Stimulated activated effector memory CD8-positive, alpha-beta T cell treated with anti-CD3 and anti-CD28 coated beads, Interleukin-12 subunit alpha, Interleukin-12 subunit beta, amount 100 ng/mL, for 72 hours (primary cell): ENCODE measurements at places on chromosomes 3 and 15.
A peak's percentile ranks its signal among the peaks of the same experiment; 100 is the strongest.

- DNase-seq: no peak
These were observed 111.5 kb upstream of the PPP2R3A start for GRCh38 chr3:135853981-135854380.

DNA sequence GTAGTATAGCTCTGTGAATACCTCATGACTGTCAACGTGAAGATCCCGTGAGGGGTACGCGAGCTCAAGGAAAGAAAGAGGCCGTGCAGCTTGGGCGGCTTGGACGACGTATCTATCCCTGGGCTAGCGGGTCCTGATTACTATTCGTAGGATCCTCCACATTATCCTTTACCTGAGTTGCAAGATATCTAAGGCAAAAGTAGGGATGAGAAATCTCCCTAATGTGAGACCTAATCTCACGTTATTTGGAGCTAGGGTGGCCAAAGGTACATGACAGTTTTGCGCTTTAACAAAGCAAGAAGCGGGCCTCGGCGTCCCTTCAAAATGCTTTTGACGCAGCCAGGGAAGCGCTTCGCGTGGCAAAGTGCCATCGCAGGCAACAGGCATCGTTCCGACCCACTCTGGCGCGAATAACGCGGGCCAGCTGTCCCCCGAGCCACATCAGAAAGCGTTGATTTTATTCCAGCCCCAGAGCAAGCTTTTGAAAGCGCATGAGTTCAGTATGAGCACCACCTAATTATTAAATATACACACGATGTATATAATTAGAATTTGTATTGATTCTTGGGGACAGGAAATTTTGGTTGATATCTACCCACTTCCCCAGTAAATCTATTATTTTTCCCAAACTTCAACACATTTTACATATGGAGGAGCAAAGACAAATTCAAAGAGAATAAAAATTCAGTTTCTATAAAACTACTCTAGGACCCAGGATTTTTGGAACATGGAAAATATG lies 2.5 kb upstream of the EOMES start:
- no peak for DNase-seq

GRCh38 chr15:41874736-41875135 lies 19.1 kb downstream of the SPTBN5 start:
- DNase-seq: no peak

- DNase-seq: no peak
These were observed 351.0 kb downstream of the MCTP2 start for GRCh38 chr15:94582368-94582767.

- no peak for DNase-seq
These were observed 10.7 kb downstream of the AGTR1 start for GRCh38 chr3:148708409-148708808.

DNA sequence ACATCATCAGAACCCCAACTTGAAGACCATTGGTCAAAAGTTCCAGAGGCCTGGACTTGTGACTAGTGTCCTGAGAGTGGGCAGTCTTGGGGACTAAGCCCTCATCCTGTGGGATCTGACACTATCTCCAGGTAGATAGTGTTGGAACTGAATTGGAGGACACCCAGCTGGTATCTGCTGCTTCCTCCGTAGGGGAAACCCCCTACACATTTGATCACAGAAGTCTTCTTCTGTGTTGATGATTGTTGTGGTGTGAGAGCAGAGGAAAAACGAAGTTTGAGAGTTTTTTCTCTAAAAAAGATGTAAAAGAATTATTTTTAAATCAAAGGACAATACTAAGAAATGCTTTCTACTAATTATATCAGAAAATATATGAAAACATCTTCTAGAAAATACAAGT lies 6.9 kb downstream of the NSMCE3 start:
- DNase-seq: no peak

DNA sequence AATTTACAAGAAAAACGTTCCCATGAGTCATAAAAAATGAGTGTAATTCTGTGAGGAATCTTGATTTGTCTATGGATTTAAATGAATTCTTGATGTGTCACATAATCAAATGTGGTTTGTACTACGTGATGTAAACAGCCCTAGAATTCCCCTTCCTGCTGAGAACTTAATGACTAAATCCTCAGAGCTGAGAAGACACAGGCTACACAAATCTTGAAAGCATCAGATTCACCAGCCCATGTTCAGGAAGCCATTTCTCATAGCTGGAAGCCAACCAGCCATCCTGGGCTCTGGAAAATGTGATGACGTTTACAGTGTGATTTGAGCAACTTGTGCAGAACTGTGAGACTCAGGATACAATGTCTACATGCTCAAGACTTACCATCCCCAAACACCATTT lies 193.7 kb upstream of the MME start:
- DNase-seq: no peak

GRCh38 chr15:41950489-41950888 lies 21.9 kb downstream of the EHD4 start:
- DNase-seq: no peak

GRCh38 chr15:65829130-65829764 lies 37.2 kb upstream of the DENND4A start:
- DNase-seq: no peak

DNA sequence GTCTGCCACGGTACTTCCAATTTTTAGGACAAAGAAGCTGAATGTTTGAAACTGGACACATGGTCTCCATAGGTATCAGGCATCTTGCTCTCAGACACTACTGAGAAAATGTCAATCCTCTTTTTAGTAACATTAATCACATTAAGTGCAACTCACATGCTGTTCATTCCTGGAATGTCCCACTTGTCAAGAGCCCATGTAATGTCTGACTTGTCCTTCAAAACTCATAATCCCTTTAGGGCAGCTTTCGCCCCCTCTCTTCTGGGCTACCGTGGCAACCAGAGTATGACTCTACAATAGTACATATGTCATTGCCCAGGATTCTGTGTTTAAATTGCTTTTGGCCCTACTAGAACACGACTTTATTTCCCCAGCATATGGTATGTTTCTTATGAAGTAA lies 12.3 kb downstream of the NUDT16 start:
- DNase-seq: no peak

- no peak for DNase-seq
These were observed 236.5 kb downstream of the IL20RB start for GRCh38 chr3:137194301-137194700.

GRCh38 chr15:95948411-95948810 lies 382.1 kb upstream of the NR2F2 start:
- no peak for DNase-seq

DNA sequence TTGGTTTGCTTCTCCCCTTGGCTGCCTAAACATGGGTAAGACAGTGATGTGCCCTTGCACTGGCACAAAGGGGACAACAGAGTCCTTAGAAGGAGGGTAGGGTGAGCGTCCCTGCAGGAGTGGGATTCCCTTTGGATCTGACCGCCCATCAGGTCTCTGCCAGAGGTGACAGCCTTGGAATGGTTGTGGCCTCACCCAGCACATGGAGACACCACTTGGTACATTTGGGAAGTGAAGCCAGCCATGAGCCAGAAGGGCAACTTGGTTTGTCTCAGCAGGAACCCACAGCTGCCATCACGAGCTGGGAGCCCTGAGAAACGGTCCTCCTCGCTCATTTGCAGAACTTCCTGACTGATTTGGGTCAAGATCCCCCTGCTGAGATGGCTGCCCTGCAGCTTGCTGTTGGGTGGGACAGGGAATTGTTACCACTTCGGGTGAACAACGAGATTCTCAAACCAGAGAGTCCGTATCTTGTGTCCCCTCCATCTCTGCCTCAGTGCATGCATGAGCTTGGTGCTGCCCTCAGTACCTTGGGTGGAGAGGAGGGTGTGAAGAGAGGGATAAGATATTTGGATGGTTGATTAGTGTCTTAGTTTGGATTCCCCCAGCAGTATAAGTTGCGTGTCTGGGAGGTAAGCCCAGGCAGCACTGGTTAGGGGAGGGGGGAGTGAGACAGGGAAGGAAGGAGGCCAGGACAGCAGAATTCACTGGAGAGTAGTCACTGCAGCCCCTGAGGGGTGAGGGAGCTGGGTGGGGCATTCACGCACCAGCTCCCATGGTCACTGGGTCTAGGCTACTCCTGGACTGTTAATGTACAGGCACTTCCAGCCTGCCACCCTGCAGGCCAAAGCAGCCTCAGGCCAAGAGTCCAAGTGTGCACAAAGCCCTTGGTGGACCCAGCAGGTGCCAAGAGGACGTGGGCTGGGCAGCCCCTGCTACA lies 168.8 kb upstream of the TOPAZ1 start:
- DNase-seq: no peak

GRCh38 chr15:29046977-29047376 lies 161.2 kb downstream of the APBA2 start:
- DNase-seq: no peak

DNA sequence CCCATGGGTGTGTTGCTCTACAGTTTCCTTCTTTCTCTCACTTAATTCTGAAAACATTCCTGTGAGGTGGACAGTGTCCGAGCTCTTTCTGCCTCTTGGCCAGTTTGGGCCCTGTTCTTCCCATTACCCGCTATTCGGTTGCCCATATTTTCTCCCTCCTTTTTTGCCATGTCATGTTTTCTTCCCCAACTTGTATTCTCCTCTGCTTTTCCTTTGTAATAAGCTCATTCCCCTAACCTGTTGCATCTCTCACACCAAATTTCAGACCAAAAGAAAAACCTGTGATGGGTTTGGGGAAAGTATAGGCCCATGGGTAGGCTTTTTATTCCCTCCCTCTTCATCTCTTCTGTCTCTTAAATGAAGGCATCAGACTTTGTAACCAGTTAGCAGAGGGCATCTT lies 30.5 kb downstream of the NKIRAS1 start:
- DNase-seq: no peak

GRCh38 chr3:150970665-150971324 lies 1.7 kb downstream of the CLRN1 start:
- DNase-seq: no peak

- no peak for DNase-seq
These were observed 557.6 kb upstream of the ADAMTS9 start for GRCh38 chr3:65245133-65246063.

GRCh38 chr15:43390723-43391122 lies 19.8 kb downstream of the TUBGCP4 start:
- no peak for DNase-seq

- no peak for DNase-seq
These were observed 1030.9 kb downstream of the ROBO1 start for GRCh38 chr3:78736863-78737262.

- DNase-seq: no peak
These were observed 17.5 kb downstream of the PLA2G4F start for GRCh38 chr15:42138968-42139386.

DNA sequence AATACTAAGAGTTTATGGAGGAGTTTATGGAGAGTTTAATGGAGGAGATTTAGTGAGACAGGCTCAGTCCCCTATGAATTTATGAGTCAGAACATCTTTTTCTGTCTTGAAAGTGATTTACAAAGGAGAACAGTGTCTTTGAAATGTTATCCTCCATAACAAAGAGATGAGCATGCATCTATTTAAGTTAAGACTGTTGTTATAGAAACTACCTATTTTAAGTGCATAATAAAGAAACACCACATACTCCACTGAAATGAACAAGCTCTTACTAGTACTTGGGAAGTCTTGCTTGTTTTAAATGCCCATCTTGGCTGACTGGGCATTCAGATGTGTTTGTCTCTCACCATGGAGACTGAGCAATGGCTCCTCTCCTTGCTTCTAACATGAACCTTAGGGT lies 118.7 kb upstream of the ACP3 start:
- DNase-seq: no peak

DNA sequence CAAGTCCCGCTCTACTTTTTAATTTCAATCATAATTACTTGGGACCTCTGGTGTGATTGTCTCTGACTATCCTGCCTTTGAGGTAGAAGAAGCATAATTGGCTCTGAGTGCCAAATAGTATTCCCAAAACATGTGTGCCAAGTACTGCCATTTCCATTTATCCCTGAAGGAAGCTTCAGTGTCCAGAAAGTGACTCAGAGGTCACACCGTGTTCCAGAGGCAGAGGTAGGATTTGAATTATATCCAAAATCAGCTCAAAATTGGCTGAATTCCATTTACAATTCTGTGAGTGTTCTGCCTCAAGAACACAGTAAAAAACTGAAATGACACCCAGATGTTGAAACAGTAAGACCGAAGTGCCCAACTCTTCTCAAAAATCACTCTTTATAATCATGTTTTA lies 255.3 kb downstream of the RSL24D1 start:
- no peak for DNase-seq

DNA sequence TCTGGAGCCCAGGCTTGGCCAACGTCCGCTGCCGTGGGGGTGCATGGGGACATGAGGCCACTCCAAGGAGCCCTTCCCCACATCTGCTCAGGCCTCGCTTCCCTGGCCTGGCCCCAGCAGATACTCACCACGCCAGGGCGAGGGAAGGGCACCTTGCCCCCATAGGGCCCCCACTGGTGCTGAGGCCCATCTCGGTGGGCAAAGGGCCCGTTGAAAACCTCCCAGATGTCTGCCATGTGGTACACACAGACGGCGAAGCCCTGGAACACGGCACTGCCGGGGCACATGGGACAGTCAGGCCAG lies 4.7 kb downstream of the SEMA3G start:
- no peak for DNase-seq

GRCh38 chr15:78225783-78226541 lies 8.4 kb downstream of the ACSBG1 start:
- peak; percentile 56 for DNase-seq

- DNase-seq: no peak
These were observed 55.3 kb upstream of the VGLL4 start for GRCh38 chr3:11699083-11699427.

DNA sequence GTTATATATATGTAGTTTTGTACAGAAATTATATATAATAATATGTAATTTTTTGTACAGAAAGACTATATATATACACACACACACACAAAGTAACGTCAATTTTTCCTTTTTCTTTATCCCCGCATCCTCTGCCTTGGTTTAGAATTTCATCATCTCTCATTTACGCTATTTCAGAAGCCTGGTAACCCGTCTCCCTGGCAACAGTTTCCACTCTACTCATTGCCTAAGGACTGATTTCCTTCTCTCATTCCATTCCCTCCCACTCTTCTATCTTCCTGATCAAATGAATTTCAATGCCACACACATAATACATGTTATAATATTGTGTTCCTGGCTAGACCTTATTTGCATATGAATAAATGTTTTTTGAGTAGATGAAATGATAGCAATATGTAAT lies 47.8 kb upstream of the NDN start:
- no peak for DNase-seq

DNA sequence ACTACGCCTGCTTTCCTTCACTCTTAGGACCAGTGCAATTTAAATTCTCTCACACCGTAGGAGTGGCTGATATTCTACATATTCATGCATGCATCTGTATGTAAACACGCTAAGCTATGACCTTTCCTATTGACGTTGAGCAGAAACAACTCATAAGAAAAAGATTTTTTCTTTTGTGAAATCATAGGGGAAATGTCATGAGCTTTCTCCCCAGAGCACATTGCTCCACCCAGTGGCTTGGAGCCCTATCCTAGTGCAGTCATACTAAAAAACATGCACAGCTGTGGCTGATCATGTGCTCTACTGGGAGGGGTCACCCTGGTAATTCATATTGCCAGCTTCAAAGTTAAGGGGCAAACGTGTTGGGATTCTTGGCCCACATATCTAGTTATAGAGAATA lies 1.8 kb upstream of the MESD start:
- DNase-seq: no peak

DNA sequence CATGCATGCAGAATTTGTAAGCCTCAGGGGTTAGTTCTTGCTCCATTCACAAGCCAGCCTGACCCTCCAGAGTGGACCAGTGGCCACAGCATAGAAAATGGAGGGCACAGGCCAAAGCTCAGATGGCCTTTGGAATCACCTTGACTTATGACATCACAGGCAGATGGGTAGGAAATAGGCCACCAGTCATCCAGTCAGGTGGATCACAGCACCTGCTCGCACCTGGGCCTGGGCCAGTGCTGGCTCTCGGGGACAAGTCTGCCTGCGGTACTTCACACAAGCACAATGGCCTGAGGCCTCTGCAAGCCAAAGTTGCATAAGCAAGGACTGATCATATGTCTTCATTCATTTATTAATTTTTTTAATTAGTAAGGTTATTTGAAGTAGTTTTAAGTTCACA lies 39.3 kb downstream of the PPCDC start:
- DNase-seq: peak; percentile 38
